ENCODE measurements at places on chromosomes 2 and 18.

DNA sequence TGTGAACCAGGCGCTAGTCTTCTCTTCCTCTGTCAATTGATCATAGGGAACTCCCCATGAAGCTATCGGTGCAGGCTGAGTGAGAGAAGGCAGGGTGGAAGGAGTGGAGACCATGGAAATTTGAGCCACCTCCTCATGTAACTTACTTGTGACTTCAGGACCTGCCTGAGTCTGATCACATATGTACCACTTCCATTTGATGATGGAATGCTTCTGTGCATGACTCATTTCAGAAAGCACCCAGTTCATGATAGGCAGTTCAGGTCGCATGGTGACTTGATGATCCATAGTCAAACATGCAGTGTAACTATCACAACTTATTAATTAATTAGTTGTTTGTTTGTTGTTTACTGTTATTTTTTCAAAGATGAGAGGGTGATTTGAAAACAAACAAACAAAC lies 1296.7 kb downstream of the SUCLG1 start:
- DNase-seq = peak; percentile 45

- no peak for DNase-seq
Measured at GRCh38 chr2:169087757-169088379, 18.5 kb downstream of the DHRS9 start.

GRCh38 chr2:102603904-102604303 lies 15.4 kb upstream of the SLC9A2 start:
- DNase-seq = peak; percentile 71

DNA sequence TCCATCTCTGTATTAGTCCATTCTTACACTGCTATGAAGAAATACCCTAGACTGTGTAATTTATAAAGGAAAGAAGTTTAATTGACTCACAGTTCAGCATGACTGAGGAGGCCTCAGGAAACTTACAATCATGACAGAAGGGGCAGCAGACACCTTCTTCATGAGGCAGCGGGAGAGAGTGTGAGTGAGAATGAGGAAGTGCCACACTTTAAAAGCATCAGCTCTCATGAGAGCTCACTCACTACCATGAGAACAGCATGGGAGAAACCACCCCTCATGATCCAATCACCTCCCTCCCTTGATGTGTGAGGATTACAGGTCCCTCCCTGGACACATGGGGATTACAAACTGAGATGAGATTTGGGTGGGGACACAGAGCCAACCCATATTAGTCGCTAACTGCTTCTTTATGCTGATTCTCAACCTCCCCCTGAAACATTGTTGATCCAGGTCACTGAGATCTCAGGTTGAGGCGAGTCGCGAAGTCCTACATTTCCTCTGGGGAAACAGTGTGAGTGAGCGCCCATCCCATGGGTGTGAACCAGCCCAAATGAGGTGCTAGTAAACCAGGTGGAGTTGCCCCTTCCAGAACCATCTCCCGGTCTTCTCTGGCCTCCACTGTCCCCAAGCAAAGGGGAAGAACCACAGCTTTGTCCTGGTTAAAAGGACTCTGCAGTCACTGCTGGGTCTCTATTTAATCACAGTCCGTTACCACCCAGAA lies 123.8 kb downstream of the CAPN13 start:
- DNase-seq = peak; percentile 27

- no peak for DNase-seq
Measured at GRCh38 chr2:239288237-239288636, 112.6 kb downstream of the HDAC4 start.

DNA sequence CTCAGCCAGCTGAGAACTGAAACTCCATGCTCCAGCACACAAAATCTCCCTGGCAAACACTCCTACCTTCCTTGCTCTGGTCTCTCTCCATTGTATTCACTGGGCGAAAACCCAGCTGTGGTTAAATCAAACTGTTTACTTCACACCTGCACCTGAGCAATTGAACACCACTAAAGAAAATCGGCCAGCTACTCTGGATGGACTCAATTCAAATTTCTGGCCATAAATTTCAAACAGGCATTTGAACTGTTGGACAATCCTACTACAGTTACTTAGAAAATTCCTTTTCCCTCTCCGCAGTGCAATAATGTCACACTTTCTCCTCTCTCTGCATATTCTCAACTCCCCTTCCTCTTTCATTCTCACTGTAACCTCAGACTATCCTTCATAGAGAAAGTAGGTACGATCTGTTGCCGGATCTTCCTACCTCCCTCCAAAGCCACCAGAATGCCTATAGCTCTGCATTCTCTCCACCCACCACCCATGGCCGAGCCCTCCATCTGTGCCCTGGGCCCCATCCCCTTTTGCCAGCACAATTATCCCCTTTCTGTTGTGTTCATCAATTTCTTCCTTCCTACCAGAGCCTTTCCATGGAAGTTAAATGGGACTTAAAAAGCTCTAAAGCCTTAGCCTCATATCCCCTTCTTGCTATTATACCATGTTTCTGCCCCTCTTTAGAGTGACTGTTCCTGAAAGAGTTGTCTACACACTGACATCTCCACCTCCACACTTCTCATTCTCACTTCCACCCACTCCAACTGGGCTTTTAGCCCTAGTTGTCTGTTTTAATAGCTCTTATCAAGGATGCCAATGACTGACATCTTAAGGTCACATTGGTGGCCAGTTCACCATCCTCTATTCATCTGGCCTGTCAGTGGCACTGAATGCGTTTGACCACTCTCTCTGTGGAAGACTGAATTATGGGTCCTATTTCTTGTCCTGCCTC lies 127.5 kb upstream of the SLC1A4 start:
- no peak for DNase-seq
